ENCODE measurements at places on chromosomes 13 and 19. TPM values are rescaled to one million over a fixed set of nuclear protein-coding genes. Genes with fewer than 3 reads are reported as not detected.

- DNase-seq, result no peak
Observed at GRCh38 chr13:47893527-47893926, 107.5 kb downstream of the SUCLA2 start.

DNA sequence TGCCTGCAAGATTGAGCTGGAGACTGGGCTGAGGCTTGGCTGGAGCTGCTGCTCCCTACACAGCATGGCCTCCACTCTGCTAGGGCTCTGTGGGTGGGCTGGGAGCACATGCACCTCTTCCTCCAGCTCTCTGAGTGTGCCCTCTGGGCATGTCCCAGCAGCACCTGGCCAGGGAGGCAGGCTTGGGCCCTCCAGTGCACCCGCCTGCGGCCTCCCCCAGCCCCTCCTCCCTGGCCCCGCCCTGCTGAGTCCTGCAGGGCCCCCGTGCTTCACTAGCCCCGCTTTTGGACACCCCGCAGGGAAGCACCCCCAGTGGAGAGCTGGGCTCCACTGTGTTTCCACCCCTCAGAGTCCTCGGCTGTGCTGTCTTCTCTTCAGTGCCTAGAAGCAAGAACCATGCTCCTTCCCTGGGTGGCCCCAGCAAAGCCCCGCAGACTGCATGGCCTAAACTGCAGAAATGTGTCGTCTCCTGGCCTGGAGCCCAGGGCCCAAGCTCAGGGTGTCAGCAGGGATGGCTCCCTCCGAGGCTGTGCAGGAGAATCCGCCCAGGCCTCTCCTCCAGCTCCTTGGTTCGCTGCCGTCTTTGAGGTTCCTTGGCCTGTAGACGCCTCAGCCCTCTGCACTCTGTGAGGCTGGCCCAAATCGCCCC is 5.0 kb upstream of the TEX29 start:
- DNase-seq, result no peak

GRCh38 chr13:95246292-95247082 is 54.8 kb downstream of the ABCC4 start:
- DNase-seq, result peak; percentile 77

GRCh38 chr19:4717966-4718701 is 5.5 kb downstream of the DPP9 start:
- no peak for DNase-seq

GRCh38 chr19:43960411-43960810 is 9.4 kb downstream of the ZNF221 start:
- DNase-seq, result no peak

- no peak for DNase-seq
Observed at GRCh38 chr19:39112338-39112890, 13.2 kb upstream of the PAK4 start.

DNA sequence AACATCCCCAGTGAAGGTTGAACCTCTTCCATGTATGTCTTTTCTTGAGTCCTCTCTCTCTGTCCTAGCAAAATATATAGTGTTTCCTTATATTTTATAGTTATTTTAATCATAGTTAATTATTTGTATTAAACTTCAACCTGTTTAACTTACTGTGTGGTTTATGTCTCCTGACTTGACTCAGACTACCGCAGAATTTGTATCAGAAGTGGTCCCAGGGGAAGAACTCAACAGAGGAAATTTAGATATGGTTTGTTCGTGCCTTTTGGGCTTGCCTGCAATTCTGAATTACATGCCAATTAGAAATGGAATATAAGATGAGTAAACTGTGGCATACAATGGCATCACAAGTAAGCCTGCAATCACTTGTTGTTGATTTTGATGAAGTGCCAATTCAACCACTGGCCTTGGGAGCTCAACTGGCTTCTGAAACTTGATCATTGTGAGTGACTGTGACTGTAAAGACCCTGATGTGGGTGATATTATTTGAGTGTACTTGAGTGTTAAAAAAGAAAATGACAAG is 1459.5 kb upstream of the PCDH20 start:
- no peak for DNase-seq

- no peak for DNase-seq
Observed at GRCh38 chr13:24261566-24261965, 47.8 kb upstream of the C1QTNF9 start.

- no peak for DNase-seq
Observed at GRCh38 chr13:45500492-45501174, 35.9 kb downstream of the COG3 start.

DNA sequence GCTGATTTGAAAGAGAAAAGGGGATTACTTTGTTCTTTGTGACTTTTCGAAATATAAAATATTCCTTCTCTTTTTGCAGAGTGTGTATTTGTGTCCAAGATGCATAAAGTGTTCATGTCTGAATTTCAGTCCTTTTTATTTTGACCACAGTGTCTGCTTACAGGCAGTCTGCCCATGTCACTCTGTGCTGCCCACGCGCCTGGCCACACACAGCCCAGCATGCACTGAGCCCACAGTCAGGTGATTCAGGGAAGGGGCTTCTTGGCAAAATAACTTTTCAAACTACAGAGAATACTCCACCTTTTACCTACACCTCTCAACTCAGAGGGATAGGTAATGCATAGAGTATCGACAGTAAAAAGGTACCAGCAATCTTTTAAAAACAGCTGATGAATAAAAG is 142.5 kb upstream of the TRPC4 start:
- no peak for DNase-seq

GRCh38 chr19:8259922-8260247 is 48.3 kb downstream of the CD320 start:
- no peak for DNase-seq

GRCh38 chr19:42386974-42387707 is 3.0 kb downstream of the CNFN start:
- DNase-seq, result peak; percentile 67

GRCh38 chr19:17112271-17112670 is 36.7 kb downstream of the MYO9B start:
- DNase-seq, result no peak

DNA sequence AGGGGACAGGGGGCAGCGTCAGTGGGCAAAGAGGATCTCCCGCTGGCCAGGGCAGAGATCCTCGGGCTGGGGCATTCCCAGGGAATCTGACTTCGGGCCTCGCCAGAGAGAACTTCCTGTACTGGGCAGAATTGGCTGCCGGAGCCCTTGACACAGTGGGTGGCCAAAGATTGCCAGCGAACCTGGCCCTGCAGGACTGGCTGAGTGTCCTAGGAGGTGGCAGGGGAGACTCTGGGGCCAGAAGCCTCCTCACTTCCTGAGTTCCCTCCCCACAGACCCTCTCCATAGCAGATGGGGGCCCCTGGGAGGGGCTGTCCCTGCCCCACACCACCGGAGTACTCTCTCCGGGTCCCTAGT is 19.3 kb downstream of the DPP9 start:
- DNase-seq, result no peak

DNA sequence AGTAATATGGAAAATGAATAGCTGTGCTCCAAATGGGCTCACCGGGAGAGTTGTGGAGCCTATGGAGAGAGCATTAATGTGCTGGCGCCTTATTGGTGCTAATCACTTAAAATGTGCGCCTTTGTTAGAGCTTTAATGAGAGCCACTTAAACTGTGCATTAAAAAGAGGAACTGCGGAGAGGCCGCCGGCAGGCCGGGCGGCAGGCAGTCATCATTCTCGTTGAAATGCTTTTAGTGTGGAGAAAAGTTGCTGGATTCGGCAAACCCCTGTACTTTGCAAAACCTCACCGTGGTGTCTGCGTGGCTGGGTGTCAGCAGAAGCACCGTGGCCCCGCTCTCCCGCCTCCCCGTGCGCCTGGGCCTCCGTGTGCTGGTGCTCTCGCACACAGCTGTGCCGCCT is 105.5 kb downstream of the KDM4B start:
- no peak for DNase-seq

- DNase-seq, result no peak
Observed at GRCh38 chr13:112168761-112169160, 101.8 kb downstream of the SOX1 start.

GRCh38 chr19:540867-541637 is 2.8 kb upstream of the GZMM start:
- DNase-seq, result no peak

- no peak for DNase-seq
Observed at GRCh38 chr19:50001775-50002174, 23.4 kb downstream of the VRK3 start.

GRCh38 chr13:80665792-80666333 is 324.9 kb upstream of the SPRY2 start:
- no peak for DNase-seq

- DNase-seq, result no peak
Observed at GRCh38 chr13:77701305-77701704, 3.8 kb downstream of the SLAIN1 start.

- DNase-seq, result no peak
Observed at GRCh38 chr19:56112313-56112709, 8.8 kb downstream of the ZNF787 start.

- no peak for DNase-seq
Observed at GRCh38 chr13:106548064-106548696, 12.7 kb upstream of the EFNB2 start.

- DNase-seq, result peak; percentile 57
Observed at GRCh38 chr19:35868172-35868822, at the start of gene APLP1. Gene APLP1, plus strand, starts transcription at chr19:35868574. Its CDS starts 63 bp downstream, at chr19:35868637.

DNA sequence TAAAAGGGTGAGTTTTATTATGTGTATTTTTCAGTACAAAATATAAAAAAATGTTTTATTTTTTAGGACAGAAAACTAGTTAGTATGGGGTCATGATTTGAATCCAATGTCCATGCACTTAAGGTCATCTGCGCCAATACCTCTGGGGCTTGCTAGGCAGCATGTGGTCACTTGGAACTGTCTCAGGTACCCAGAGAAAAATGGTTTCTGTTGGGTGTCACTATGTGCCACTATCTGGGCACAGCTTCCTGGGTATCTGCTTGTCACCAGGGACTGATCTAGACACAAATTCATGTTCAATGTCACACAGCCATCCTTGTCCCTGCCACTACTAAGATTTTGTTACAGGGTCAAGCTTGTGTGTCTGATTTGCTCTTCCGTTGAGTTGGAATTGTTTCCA is 100.4 kb downstream of the RGCC start:
- DNase-seq, result no peak

- DNase-seq, result no peak
Observed at GRCh38 chr19:31818798-31819105, 469.5 kb upstream of the TSHZ3 start.

- DNase-seq, result no peak
Observed at GRCh38 chr19:35264268-35265125, 4.3 kb upstream of the USF2 start.

DNAJC15 gene
- total RNA-seq, result 8.2 TPM

PABPC3 gene
- 4.5 TPM for total RNA-seq

FXYD1 gene
- 30.6 TPM for total RNA-seq

ADGRE1 gene
- 1.2 TPM for total RNA-seq

TEX26 gene
- total RNA-seq, result not detected

PVR gene
- 30.1 TPM for total RNA-seq

FGF22 gene
- total RNA-seq, result 4.4 TPM

OR7A5 gene
- total RNA-seq, result 0.57 TPM

CYP2F1 gene
- total RNA-seq, result not detected

FLT1 gene
- 9.1 TPM for total RNA-seq

LILRA2 gene
- total RNA-seq, result 1.6 TPM

TLE2 gene
- 82.1 TPM for total RNA-seq

GPR12 gene
- not detected for total RNA-seq

BORCS8 gene
- 18.0 TPM for total RNA-seq

CEACAM8 gene
- not detected for total RNA-seq

AKAP8 gene
- total RNA-seq, result 34.2 TPM
